ENCODE measurements at places on chromosomes 1 and 21.

DNA sequence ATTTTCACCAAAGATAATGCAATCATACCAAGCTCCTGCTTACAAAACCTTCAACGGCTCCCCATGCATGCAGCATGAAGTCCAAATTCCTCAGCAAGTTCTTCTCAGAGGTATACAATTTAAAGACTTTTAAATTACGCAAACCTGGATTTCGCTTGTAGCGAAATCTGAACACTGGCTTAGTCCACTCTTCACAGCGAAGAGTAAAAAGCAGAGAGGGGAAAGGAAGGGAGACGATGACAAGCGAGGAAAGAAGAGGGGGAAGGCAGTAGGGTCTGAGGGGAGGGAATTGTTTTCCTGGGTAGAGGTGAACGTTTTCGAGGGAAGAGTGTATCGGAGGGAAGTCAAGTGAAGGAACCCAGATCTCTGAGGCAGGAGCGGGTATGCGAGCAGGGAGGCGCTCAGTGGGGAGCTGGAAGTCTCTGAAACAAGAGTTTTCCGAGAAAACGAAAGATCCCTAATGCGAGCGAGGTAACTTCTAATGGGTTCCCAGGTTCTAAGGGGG is 790 bp downstream of the TESK2 start:
- DNase-seq: no peak

GRCh38 chr1:19730793-19731192 is 66.1 kb downstream of the HTR6 start:
- no peak for DNase-seq

DNA sequence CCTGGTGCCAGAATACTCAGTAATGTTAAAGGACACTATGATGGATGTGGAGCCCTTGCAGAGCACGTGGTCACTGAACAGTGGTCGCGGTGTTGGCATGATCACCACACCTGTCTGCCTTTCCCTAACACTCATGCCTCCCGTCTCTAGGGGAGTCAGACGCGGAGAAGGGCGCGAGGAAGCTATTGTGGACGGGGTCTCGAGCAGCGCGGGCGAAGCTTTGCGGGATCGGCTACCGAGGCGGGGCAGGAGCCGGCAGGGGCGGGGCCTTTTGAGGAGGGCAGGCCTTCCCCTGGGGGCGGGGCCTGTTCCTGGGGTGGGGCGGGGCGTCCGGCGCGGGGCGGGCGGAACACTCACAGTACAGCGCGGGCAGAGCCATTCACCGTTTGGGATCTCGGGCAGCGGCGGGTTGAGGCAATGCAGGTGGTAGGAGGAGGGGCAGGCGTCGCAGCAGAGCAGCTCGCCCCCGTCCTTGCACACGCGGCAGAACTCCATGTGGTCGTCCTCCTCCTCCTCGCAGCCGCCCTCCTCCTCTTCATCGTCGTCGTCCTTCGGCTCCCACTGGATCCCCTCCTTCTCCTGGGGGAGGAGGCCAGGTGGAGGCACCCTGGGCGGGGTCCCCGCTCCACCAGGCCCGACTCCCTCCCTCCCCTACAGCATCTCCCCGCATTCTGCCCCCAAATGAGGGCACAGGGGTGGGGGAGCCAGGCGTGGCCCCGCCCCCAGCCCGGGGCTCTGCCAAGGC is 31.5 kb downstream of the CHD5 start:
- DNase-seq: peak; percentile 93

DNA sequence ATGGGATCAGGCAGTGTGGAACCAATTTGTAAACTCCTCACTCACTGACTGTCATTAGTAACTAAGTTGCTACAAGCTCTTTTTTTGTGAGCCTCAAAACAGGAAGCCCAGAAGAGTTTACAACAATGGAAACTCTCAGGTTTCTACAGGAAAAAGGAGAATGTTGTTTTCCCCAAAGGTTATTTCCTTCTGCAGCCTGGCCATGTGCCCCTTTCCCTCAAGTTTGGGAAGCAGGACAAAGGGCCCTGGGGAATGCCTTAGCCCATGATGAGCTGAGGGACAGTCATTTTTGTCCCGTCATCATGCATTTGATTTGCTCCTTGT is 395.9 kb downstream of the KIF26B start:
- no peak for DNase-seq

DNA sequence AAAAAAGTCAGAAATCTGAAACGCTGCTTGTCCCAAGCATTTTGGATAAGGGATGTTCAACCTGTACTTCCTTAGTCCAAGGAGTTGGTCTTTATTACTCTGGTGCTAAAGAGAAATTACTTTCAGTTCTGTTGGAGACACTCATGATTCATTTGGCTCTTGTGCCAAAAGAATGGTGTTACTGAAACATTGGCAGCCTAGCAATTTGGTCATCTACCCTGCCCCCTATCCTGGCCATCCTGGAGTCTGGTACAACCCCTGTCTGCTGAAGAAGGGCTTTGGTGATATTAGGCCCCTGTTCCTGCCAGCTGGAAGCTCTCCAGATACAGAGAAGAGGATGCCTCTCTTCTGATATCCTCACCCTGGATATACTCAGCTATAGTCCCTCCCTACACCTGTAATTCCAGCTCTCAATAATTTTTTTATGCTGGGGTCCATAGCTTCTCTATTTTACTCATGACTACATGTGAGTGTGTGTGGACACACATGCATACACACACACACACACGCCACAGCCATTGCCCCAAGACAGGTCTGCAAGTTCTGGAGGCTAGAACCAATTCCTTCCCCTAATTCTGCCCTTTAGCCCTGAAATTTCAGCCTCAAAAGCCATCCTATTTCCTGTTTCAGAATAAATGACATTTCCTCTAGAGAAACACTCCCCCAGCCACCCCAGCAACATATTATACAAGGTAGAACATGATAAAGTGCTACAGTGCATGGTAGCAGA is 40.0 kb downstream of the LHX8 start:
- no peak for DNase-seq

GRCh38 chr1:158118713-158119402 is 61.8 kb upstream of the CD1D start:
- DNase-seq: no peak

DNA sequence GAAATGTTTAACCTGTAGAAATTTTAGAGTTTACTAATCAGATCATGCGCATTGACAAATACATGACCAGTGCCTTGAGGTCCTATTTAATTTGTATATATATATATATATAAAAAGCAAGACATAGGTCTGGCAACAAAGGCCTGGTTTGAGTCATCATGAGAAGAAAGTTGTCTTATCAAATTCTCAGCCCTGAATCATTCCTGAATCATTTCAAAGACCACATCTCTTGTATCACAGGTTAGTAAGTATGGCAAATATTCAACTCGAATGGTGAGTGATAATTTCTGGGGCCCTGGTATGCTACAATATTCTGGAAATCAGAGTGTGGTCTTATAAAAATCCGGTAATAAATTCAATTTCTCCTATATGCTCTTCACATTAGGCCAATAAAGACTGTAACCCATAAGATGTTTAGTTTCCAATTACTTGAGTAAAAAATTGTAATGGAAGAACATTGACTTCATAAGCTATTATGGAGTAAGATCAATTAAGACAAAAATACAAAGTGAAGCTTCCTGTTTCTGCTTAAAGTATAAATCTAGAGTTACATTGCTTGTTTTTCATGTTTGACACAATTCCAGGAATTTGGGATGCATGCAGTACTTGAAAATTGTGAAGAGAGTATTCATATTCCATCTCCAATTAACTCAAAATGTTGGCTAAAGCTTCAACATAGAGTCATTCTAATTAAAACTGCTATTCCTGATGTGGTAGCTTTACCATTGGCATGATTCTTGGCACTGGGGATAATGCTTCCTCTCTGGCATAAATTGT is 309.4 kb downstream of the BRINP3 start:
- DNase-seq: no peak

- no peak for DNase-seq
Observed at GRCh38 chr1:230858918-230859729, 9.2 kb downstream of the C1orf198 start.

- no peak for DNase-seq
Observed at GRCh38 chr1:230249695-230250480, 176.2 kb downstream of the PGBD5 start.

- DNase-seq: no peak
Observed at GRCh38 chr1:237910834-237911233, 20.1 kb upstream of the ZP4 start.

DNA sequence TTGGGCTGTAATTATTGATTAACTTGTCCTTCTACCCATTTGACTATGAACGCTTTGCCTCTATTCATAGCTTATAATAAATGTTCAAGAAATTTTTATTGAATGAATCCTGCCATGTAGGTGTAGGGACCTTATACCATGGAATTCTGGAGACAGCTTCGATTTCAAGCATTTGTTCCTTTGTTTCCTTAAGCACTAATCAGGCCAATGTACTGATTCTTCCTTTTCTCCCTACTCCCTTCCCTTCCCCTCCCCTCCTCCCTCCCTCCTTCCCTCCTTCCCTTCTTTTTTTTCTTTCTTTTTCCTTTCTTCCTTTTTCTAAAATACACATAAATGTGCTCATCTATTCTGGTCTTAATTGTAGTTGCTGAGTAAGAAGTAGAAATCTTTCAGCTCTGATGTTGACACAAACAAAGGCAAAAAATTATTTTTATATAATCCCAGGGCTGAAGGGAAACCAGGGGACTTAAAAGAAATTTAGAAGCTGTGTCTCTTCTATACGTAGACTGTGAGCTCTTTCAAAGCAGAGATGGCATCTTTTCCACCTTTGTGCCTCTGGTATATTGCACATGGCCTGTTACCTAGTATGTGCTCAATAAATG is 24.9 kb upstream of the DNM3 start:
- no peak for DNase-seq

DNA sequence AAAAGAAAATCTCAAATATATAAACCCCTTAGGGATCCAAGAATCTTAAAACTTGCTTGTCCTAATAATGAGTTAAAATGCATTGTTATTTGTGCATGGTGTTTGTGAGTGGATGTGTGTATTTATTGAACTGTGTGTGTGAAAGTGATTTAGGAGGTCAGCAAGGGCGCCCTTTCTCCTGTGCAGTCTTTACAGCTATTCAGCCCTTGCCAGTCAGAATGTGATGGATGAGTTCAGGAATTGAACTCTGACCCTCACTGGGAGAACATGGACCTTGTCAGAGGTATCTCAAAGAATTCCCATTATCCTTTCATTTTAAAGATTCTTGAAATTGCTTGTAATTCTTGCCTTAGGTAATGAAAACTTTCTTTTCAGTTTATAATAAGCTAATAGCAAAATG is 493.0 kb upstream of the ADGRL4 start:
- no peak for DNase-seq

DNA sequence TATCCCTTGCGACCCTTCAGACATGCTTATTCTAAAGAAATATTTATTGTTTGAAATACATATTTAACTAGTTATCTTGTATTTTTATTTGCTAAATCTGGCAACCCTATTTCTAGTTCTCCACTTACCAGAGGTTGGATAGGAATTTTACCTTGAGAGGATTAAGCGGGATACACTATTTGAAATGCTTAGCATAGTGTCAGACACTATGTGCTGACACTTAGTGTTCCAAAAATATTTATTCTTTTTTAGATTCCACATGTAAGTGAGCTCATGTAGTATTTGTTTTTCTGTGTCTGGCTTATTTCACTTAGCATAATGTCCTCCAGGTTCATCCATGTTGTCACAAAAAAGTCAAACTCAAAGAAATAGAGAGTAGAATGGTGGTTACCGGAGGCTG is 78.7 kb downstream of the NTMT2 start:
- DNase-seq: no peak

GRCh38 chr1:162541619-162542141 is 19.8 kb upstream of the UAP1 start:
- no peak for DNase-seq

DNA sequence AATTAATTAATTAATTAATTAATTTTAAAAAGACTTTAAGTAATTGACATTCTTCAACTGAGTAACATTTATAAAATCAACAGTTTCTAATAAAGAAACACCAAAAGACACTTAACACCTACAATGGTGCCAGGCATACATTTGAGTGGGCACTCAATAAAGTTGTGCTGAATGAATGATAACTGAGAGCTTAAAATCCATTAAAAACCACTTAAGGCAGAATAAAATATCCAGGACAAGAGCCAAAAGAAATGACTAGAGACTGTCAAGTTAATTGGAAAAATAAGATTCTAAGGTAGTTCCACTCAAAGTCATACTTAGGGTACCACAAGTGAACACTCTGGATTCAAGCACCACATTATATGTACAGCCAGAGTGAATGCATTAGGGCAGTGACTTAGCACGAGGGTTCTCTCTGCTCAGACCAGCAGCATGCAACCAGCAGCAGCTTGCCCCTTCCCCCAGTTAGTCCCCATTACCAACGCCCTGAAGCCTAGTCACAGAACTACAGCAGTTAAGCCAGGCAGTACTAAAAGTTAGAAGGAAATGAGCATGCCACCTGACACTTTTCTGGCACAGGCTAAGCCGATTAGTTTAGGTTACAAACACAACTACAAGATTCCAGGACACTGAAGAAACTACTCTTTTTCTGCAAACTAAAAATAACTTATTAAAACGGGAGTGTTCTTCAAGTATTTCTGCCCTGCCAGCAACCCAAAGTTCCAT is 46.5 kb downstream of the LUZP1 start:
- no peak for DNase-seq

GRCh38 chr1:147384804-147385203 is 142.3 kb downstream of the CHD1L start:
- DNase-seq: no peak

DNA sequence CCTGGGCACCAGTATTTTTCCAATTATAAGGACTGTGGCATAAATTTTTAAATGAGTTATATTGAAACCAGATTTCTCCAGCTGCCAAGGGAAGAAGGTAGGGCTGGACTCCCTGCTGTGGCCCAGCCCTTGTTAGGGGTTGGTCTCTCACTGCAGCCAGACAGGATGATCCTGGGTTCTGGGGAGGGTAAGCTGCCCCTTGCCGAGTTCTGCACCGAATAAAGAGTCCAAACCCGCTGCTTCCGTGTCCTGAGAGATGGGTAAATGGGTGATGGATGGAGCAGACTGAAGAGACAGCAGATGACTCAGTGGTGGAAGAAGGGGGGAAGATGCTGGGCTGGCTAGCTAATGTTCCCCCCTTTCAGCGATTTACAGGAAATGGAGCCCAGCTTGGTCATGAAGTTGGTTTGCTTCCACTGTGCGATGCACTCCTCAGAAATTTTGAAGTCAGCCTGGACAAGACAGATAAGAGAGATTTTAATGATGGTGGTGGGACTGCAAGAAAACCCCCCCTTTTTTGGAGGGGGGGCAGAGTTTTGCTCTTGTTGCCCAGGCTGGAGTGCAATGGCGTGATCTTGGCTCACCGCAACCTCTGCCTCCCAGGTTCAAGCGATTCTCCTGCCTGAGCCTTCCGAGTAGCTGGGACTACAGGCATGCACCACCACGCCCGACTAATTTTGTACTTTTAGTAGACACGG is 41.4 kb downstream of the YARS1 start:
- no peak for DNase-seq

GRCh38 chr1:216904471-216904870 is 181.2 kb upstream of the ESRRG start:
- no peak for DNase-seq

DNA sequence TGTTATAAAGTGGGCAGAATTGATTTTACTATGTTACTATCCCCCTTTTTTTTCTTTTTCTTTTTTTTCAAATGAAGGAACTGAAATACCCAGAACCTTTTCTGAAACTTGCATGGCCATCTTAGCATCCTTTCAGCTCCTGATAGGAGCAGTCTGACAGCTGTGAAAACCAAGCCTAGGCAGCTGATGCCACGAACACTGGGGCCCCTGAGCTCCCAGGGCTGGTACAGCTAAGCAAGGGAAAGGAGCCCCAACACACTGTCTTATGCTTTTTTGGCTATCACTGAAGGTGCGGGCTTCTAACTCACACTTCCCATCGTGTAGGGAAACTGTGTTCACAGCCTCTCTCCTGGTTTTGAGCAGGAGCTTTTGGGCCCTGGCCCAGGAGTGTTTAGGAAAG is 23.0 kb upstream of the CAMK1G start:
- DNase-seq: no peak
